ENCODE measurements at places on chromosomes 7 and 10. TPM values are rescaled to one million over a fixed set of nuclear protein-coding genes. Genes with fewer than 3 reads are reported as not detected.

SLC18A2 gene
- polyA plus RNA-seq = 0.23 TPM

DNA sequence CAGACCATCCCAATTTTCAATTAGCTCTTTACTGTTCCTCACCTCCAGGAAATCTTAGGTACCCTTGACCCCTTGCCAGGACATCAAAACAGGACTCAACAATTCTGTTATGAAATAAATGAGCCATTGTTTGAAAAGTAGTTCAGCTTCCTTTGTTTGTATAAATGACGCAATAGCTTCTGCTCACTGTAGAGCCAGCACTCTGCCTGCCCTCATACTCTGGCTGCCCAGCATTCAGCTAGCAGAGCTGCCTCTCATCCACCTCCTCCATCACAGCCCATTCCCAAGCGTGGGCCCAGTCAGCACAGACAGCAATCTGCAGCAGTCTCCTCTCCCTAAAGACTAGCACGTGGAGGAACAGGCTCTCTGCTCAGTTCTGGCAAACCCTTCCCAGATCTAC, 478.6 kb downstream of the GRID1 start:
- DNase-seq = peak; percentile 16

GRCh38 chr7:73364006-73364728, 36.2 kb downstream of the FKBP6 start:
- DNase-seq = no peak

- DNase-seq = no peak
Observed at GRCh38 chr7:24422441-24423010, 138.5 kb downstream of the NPY start.

RARRES2 gene
- 233 TPM for polyA plus RNA-seq

PLCE1 gene
- polyA plus RNA-seq = 18.2 TPM

SFRP5 gene
- polyA plus RNA-seq = 6.4 TPM

C10orf53 gene
- not detected for polyA plus RNA-seq

COL28A1 gene
- polyA plus RNA-seq = 1.9 TPM

DNA sequence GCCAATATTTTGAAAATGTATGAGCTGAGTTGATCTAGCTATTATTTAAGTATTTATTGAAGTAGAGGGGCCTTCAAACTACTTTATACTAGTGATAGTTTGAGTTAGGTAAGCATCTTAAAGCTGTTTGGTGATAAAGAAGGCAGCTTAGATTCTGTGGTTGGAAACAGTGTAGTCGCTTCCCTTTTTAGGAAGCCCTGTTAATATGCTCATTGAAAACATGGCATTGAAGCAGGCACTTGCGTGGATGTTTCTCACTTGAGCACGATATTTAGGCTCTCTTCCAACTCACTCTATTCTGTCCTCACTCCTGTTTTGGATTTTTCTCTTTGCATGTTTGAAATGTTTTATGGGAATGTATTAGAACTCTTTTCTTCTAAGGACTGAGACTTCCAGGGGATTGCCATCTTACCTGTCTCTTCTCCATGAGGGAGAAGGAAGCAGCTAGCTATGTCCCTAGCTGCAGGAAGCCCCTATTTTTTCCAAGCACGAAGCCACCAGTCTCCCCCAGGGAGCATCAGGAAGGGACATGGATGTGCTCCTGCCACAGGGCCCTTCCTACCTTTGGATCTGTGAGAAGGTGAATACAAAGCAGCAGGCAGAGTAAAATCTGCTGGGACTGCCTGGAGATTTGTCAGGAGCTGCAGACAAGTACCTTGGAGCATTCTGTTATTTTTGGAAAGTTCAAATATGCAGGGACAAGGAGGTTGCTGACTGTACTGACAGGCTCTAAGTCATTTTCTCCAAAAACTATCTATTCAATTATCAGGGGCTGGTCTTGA, 22.0 kb upstream of the BMPR1A start:
- DNase-seq = no peak

DNA sequence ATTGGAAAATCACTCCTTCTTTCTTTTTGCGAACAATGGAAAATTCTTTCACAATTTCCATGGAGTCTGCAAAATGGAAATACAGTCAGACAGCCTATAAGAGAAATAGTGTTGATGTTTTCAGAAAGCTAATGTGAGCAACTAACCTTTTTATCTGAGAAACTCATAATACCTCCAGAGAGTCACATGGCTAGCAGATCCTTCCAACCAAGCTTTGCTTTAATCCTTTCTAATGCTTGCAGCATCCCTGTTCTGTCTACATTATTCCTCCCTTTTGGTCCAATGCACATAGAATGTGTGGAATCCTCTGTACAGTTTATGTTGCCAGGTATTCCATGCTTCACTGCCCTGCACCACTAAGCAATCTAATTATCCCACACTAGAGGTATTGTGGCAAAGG, 717.5 kb upstream of the LRRN3 start:
- DNase-seq = no peak

DNA sequence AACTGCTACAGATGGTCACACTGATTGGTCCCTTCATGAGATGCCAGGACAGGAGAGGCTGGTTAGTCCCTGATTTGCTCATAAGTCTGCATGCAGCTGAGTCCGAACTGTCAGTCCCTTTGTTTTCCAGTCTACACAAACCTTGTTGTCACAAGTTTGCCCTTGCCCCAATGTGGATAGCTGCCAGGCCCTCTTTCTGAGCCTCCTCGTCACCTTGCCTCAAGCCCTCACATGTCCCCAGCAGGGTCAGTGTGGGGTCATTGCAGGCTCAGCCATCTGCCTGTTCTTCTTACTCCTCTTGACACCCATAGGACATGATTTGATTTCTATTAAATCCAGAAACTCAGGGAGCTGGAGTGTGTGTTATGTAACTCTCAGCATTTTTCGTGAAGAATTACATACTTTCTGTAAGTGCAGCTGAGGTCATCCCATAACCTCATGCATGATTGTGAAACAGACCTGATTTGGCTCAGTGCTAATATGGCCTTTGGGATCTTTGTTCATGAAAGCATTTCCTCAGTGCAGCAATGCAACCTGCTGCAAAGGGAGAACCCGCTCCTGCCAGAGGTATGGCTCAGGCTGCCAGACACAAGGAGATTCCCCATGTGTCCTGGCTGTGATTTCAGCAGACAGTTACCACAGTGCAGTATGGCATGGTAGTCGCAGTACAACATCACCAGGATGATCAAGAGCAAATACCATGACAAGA, 70.0 kb upstream of the ZMIZ2 start:
- peak; percentile 4 for DNase-seq

MYOZ1 gene
- 3.0 TPM for polyA plus RNA-seq

GRCh38 chr10:67861750-67862432, 22.6 kb upstream of the SIRT1 start:
- DNase-seq = no peak

DNA sequence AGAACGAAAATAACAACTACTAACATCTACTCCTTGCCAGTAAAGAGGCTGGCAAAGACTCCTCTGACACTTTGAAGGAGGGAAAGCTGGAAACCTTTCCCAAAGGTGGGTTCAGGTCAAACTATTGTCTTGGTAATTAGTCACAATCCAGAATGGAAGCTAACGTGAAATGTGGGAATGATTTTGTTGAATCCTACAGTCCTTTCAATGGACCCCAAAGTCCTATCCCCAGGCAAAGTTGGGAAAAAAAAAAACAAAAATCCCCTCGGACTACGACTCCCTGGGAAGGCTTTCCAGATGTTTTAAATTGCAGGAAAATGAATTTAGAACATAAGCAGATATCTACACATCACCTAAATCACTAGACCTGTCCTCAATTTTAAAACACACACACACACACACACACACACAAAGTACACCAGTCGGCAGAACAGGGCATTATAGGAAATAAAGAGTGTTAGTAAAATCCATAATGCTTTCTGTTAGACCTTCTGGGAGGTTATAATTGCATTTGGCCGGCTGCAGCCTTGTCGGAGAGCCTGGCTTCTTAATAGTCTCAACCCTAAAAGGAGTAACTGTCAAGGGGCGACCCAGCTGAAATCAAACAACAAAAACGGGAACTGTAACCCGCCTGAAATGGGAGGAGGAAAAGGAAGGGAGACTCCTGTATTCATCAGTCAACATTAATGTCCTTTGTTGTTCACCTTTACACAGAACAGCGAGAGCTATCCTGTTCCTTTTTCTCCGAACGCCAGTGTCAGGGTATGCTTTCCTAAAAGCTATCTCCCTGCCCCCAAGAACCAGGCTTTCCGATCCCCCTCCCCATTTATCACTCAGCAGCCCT, 1.5 kb downstream of the DOCK4 start:
- no peak for DNase-seq

DNA sequence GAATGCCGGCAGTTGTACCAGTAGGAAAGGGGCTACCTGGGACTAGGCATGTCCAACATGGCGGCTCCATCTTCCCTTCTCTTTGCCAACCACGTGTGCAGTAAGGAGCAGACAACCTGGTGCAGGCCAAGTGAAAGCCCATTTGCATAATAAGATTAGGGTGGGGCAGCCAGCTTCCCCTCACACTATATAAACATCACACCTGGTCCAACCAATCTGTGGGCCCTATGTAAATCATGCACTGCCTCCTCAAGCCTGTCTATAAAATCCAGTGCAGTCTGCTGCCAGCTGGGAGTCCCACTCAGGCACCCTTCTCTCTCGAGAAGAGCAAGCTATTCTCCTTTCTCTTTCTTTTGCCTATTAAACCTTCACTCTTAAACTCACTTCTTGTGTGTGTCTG, 429.3 kb downstream of the CALN1 start:
- no peak for DNase-seq

ADAP1 gene
- 8.4 TPM for polyA plus RNA-seq

DNA sequence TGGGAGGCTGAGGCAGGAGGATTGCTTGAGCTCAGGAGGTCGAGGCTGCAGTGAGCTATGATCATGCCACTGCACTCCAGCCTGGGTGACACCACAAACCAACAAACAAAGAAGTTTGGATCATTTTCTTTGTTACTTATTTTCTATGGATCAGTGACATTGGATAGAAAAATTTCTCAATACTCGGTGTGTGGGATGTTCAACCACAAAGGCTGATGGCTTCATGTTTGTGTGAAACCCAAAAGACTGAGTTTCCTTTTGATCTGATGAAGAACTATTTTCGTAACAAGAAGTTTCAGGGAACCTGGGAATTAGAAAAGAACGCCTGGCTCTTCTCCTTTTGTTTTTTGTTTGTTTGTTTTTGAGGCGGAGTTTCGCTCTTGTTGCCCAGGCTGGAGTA, 104.0 kb downstream of the HOXA1 start:
- DNase-seq = no peak

- no peak for DNase-seq
Observed at GRCh38 chr7:139776486-139777132, 1.2 kb downstream of the HIPK2 start.

- no peak for DNase-seq
Observed at GRCh38 chr7:151904270-151904669, 27.4 kb upstream of the PRKAG2 start.

- no peak for DNase-seq
Observed at GRCh38 chr7:111018447-111018846, 72.5 kb upstream of the LRRN3 start.

DNA sequence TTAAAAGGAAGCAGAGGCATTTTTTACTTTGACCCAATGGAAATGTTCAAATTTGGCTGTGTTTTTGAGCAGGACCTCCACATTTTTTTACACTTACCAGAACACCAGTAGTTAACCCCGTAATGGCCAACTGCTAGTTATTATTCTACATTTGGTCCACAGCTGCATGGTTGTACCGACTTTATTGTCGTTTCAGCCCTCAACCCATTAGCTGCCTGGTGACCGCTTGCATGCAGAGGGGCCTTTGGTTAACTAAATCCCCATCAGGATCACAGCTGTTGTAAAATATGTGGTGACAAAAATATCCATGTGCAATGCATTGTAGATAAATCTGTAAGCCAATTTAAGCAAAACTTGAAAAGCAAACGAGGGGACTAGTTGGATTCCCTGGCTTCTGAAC, 342.2 kb upstream of the MEOX2 start:
- DNase-seq = no peak

- DNase-seq = no peak
Observed at GRCh38 chr10:107418085-107418806, 253.7 kb upstream of the SORCS1 start.

GRCh38 chr10:86203162-86203905, 163.3 kb downstream of the GRID1 start:
- DNase-seq = peak; percentile 54

CLRN3 gene
- polyA plus RNA-seq = 0.27 TPM

MKI67 gene
- 52.1 TPM for polyA plus RNA-seq

GRCh38 chr10:3067118-3067858, at the start of gene PFKP:
PFKP (plus strand) TSS chr10:3067548; CDS start chr10:3067596, 48 bp downstream.
- DNase-seq = peak; percentile 57

GRCh38 chr10:35353395-35353794, 17.1 kb downstream of the CCNY start:
- DNase-seq = no peak

Data from left lung (tissue), 14 donors.